ENCODE measurements at places on chromosomes 6 and 20.

DNA sequence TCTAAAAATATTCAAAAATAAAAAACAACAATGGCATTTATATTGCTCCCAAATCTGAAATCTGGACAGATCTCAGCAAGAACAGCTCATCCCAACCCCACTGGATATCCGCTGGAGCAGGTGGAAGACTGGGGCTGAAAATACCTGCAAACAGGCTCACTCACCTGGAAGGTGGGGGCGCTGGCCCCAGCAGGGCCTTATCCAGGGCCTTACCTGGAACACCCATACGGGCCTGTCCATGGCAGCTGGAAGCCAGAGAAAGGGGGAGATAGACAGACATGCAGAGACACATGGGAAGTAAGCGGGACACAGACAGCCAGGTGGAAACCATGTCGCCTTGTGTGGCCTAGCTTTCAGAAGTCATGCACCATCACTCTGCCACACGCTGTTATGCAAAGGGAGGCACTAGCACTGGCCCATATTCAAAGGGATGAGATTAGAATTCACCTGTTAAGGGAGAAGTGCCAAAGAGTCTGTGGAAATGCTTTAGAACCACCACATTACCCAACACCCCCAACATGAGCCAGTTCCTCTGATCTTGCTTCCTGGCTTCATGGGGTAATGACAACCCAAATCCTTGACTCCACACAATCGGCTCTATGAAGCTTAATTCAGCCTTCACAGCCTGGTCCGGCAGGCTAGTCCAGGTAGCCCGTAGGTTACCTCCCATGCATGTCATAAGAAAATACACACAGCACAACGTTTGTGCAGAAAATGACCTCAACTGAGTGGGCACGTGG, 99.0 kb upstream of the CDYL start:
- no peak for DNase-seq

DNA sequence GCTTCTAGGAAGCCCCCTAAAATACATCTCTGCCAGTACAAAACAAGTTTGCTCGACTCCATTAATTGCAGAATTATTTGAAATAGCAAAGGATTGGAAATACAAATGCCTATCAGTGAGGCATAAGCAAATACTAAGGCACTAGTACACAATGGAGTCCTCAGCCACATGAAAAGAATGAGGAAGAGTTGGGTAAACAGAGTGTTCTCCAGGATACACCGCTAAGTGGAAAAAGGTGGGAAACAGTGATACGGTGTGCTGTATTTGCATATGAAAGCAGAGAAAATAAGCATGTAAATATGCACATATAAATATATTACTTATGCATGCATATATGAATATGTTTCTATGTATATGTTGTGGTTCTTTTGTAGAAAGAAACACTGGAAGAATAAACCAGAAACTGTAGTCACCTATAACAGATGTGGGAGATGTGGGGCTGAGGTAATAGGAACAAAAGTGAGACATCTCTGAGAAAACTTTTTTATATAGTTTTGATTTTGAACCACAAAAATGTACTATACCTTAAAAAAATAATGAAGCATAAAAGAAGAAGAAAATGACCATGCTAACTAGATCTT, 143.4 kb upstream of the MYLIP start:
- no peak for DNase-seq

DNA sequence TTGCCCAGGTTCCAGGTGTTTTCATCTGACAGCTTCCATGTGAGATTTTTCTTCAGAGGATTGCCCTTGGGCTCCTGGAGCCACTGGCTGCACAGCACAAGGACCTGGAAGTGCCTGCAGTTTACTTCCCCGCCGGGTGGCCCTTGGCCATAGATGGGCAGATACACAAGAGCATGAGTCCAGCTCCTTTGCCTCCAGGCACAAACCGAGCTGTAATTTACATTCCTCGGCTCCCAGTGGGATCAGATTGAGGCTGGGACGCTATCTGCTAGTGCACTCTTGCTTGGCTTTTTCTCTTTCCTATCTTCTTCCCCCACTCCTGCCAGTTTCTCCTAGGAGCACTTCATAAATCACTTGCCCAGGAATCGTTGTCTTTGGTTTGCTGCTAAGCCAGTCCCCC, 85.4 kb upstream of the RALY start:
- no peak for DNase-seq

GRCh38 chr6:147806697-147807096, 298.2 kb downstream of the SAMD5 start:
- DNase-seq: no peak

DNA sequence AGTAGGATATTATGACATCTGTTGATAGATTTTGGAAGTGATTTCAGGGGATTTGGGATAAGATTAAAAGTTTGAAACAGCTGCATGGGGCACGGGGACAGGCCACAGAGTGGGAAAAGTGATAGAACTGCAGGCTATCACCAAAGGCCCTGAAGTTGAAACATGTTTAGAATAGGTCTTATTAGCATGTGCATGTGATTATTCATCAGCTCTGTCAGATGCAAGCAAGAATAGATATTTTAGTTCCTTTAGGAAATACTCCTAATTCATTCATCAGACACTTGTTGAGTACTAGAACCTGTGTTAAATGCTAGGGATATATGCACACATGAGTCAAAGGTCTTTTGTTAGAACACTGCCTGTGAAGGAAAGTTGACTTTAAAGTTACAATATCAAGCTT, 261.2 kb upstream of the MAN1A1 start:
- DNase-seq: no peak

DNA sequence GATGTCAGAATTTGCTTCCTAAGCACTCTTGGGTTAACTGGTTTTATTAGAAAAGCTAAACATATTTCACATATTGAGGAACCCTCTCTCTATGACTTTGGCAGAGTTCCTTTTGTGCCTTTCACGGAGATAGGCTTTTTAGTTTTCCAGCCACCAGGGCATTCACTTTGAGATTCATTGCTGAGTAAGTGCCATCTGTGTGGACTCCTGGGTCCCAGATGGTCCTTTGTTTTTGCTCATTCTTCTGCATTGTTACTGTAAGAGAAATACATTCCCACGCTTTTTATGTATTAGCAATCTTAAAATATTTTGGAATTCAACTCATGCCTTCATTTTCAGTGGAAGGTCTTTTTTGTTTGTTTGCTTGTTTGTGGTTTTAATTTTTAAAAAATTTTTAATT, 76.3 kb upstream of the PHACTR2 start:
- no peak for DNase-seq

DNA sequence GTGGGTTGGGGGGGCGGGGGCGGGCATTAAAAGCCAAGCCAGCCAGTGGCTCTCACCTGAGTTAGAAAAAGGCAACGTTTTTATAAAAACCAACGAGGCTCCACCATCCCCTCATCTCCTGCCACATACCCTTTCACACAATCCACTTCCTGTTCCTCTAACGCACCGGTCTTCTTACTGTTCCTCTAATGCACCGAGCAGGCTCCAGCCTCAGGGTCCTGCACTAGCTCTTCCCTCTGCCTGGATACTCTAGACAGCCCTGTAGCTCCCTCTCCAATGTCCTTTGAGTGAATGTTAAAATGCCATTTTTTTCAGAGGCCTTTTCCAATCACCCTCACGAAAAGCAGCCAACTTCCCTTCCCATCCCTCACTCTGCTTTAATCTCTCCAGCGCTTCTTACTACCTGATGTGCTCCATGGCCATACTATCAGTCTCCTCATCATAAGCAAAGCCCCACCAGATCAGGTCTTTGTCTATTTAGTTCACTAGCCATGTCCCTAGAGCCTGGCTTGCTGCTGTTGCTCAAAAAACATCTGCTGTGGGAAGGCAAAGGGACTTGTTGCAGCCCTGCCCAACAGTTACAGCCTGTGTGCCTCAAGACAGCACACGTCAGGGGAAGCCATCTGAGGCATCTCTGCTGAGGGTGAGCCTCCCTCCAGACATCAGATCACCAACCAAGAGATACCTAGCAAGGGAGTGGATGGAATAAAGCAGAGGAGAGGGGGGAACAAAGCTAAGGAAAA, 3.9 kb downstream of the FKBP1A start:
- DNase-seq: no peak

- no peak for DNase-seq
These were observed 55.4 kb downstream of the RIPOR3 start for GRCh38 chr20:50635676-50636600.

- DNase-seq: no peak
These were observed 626.4 kb upstream of the MMS22L start for GRCh38 chr6:97909380-97909779.

DNA sequence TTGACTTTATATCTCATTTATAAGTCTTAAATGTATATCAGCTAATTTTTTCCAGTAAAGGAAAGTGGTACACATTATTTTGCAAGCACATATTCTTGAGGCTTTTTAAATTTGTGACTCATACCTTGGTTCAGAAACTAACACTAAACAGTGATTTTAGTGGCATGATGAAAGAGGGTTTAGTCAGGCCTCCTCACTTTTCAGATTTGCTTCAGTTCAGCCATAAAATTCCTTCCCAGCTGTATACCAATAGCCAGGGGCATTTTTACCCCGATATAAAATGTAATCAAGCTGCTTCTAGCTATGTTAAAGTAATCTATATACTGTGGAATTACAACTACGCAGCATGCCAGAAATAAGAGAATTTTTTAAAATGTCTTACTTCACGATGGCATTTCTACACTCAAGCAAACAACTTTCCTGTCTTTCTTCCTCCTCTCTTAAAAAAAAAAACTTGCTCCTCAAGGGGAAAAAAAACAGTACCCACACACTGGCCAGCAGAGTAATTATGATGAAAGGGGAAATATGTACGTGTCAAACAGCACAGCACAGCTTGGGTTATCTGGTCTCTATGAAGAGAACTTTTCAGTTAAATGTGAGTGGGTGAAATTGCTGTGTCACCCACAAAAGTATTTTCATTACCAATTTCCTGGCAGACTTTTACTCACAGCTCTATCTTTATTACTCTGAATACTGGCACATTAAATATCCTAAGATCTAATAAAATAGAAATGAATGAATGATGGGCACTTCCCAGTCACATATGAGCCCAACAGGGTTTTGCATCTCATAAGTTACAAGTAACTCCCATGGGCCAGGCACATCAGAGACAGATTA, 244.8 kb upstream of the TENT5A start:
- DNase-seq: no peak

- DNase-seq: no peak
These were observed 24.3 kb downstream of the RBL1 start for GRCh38 chr20:37071481-37071911.
